SK-N-MC (cell line): ENCODE measurements at places on chromosomes 12 and 14.
A peak's percentile ranks its signal among the peaks of the same experiment; 100 is the strongest.

GRCh38 chr12:70721216-70721615 lies 84.0 kb upstream of the PTPRB start:
- no peak for DNase-seq

DNA sequence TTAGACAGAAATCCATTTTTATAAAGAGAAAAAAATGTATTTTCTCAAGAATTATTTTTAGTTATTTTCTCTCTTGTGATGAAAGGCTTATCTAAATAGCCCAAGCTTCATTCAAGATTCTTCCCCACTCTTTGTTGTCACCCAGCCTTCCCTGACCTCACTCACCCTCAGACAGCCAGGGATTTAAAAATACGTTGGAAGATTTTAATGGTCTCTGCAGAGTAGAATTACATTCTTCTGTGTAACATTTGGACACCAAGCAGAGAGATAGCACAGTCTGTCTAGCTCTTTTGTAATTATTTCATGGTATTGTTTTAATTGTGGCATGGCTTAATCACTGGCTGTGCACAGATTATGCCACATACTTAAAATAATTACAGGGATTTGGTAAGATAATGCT lies 130.3 kb downstream of the IGF1 start:
- no peak for DNase-seq

GRCh38 chr12:102992297-102992696 lies 34.8 kb downstream of the ASCL1 start:
- no peak for DNase-seq

DNA sequence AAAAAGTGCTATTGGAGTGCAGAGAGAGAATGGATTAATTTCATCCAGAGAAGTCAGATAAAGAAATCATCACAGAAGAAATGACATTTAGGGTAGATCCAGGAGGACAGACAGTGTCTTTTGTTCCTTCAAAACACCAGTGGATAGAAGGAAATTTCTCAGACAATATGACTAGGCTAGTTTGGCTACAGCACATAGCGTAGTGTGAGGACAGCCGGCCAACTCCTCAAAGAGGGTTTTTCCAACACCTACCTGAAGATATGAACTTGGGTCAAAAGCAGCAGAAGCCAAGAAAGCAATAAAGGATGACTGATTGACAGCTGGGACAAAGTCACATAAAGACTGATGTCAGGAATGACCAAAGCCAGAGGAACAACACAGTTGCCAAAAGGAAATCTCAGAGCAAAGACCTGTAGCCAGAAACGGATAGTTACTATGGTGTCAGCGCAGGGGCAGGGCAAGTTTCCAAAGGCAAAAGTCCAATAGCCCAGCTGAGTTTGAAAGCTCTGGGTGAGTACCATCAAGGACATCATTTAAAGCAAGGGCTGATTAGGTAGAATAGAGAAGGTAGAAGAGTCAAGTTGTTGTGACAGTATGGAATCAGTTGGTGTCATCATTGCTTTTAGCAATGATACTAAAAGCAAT lies 58.7 kb upstream of the PDE3A start:
- no peak for DNase-seq

GRCh38 chr14:74882103-74882920 lies 596 bp downstream of the DLST start:
- DNase-seq, result no peak

DNA sequence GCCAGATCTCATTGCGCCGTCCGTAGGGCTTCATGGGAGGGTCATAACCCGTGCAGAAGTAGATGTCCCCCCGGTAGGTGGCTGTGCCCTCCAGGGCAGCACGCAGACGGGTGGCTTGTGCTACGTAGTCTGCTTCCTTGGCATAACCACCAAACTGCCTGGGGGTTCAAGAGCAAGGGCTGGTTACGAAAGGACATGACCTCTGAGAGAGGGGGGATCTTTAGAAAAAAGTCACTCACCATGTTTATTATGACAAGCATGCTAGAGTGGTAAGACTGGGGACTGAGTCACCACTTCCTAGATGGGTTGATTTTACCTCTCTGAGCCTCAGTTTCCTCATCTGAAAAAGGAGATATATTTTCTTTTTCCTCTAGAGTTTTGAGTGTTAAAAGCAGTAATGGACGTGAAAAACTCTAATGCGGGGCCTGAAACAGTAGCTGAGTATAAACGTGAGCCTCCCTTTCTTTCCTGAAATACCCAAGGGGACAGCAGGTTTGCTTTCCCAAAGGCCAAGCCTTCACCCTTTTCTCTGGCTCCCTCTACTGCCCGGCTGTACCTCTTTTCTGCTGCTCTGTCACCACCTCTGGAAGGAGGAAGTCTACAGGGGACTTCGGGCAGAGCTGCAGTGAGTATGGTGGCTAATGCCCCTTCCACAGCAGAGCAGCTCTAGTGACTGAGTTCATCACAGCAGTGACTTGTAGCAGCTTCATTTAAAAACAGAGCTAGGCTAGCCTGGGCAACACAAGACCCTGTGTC lies 23.5 kb upstream of the GPRC5D start:
- DNase-seq, result no peak

DNA sequence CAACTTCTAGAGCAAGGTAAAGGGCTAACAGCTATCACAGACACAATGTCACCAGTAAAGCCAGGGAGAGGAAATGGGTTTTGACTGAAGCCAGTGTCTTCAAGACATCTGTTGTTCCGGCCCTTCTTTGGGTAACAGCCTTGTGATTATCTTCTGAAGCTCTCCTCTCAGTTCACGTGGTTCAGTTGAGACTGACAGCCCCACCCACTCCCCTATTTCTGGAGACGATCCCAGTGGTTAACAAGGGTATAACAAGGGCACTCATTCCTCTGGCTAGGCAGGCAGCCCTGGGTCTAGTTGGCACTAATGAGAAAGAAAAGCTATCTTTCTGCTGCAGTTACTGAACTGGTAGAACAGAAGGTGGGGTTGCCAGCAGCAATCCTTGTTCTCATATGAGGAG lies 6.9 kb downstream of the GNPTAB start:
- no peak for DNase-seq

- DNase-seq, result no peak
Measured at GRCh38 chr14:38669027-38669426, 413.1 kb upstream of the CLEC14A start.

DNA sequence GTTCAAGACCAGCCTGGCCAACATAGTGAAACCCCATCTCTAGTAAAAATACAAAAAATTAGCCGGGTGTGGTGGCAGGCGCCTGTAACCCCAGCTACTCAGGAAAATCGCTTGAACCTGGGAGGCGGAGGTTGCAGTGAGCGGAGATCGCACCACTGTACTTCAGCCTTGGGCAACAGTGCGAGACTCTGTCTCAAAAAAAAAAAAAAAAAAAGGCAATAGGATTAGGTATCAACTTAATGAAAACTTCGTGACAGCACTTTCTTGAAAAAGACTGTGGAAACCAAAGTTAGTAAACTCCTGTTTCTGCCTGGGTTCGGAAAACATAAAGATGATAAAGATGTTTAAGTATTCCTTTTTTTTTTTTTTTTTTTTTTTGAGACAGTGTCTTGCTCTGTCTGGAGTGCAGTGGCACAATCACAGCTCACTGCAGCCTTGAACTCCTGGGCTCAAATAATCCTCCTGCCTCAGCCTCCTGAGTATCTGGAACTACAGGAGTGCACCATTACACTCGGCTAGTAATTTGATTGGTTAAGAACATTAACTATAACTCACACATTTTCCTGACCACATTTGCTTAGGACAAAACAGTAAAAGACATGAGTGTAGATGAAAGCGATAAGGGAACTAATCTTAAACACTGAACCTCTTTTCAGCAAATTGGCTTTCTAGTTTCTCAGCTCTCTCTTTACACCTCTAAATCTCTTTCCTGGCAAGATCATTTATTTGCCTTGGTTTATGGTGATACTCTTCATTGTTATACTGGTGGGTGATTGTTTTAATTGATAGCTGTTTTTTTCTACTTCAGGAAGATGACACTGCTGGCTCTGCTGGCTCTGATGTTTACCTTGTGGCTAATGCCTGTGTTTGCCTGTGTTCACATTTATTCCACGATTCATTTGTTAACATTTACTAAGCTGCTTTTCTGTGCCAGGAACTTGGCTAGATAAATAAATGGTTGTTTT lies 15.8 kb downstream of the HIF1A start:
- no peak for DNase-seq

DNA sequence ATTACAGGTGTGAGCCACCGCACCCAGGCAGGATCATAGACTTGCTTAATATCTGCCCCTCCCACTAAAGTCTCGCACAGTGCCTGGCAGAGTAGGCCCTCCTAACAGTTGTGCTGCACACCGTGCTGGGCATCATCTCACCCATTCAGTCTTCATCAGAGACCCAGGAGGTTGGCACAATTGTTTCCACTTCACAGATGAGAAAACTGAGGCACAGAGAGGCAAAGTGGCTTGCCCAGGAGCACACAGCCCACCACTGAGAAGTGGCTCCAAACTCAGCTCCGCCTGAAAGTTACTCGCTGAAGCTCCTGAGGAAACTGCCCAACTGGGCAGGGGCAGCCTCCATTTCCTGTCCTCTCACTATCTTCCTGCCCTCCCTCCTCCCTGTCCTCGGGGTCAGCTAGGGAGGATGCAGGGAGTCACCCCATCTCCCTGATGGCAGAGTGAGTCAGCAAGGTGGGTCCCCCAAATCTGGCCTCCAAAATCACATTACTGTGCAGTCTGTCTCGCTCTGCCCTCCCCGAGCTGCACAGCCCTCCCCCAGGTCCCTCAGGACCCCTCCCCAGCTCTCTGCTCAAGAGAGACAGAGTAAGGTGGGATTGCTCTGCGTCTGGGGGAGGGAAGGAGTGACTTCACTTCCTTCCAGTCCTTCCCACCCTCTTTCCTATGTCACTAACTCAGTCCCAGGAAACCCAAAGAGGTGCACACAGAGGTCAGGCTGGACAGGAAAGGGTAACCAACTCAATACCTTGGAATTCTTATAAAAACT lies 5.7 kb downstream of the SLC8B1 start:
- no peak for DNase-seq

- peak; percentile 62 for DNase-seq
Measured at GRCh38 chr12:51941011-51941581, 10.4 kb upstream of the ACVR1B start.

GRCh38 chr12:47236109-47236714 lies 156.5 kb upstream of the AMIGO2 start:
- DNase-seq, result no peak

- DNase-seq, result no peak
Measured at GRCh38 chr12:89514751-89515150, 9.8 kb downstream of the GALNT4 start.

- peak; percentile 88 for DNase-seq
Measured at GRCh38 chr12:50400104-50400637, 514 bp upstream of the LARP4 start.

DNA sequence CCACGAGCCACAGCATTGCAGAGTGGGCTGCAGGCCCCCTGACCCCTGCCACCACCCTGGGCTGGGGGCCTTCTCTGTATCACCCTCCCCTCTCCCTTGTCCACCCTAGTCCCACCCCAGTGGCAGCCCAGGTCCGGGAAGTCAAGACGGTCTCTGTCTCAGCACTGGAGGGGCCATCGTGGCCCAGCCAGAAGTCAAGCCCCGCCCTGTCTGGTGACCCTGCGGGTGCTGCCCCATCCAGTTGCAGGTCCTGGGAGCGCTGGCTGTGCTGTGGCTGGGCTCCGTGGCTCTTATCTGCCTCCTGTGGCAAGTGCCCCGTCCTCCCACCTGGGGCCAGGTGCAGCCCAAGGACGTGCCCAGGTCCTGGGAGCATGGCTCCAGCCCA lies 2.7 kb downstream of the PLD4 start:
- no peak for DNase-seq

- DNase-seq, result no peak
Measured at GRCh38 chr14:54700717-54701116, 133.8 kb downstream of the SAMD4A start.

DNA sequence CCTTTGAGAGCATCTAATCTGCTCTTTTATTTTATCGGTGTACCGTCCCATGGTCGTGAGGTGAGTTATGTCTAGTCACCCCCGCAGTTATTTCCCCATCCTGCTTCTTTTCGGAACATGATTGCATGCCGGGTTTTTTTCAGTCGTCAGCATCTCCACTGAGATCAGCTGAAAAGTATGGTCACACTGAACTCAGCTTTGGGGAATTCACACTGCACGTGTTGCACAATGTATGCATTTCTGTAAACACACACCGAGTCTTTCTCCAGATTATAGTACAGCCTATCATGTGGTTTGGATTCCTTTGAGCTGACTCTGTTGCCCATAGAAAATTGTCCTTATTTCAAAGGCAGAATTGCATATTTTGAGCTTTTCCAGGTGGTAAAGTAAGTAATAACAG lies 24.6 kb downstream of the PLXNC1 start:
- no peak for DNase-seq

- peak; percentile 78 for DNase-seq
Measured at GRCh38 chr12:78028426-78028825, 197.7 kb downstream of the NAV3 start.

- DNase-seq, result no peak
Measured at GRCh38 chr14:49962621-49963020, 69.7 kb downstream of the ARF6 start.

GRCh38 chr14:95496111-95496681 lies 20.3 kb downstream of the SYNE3 start:
- DNase-seq, result no peak

GRCh38 chr12:69107541-69107940 lies 131.8 kb upstream of the CPSF6 start:
- no peak for DNase-seq

DNA sequence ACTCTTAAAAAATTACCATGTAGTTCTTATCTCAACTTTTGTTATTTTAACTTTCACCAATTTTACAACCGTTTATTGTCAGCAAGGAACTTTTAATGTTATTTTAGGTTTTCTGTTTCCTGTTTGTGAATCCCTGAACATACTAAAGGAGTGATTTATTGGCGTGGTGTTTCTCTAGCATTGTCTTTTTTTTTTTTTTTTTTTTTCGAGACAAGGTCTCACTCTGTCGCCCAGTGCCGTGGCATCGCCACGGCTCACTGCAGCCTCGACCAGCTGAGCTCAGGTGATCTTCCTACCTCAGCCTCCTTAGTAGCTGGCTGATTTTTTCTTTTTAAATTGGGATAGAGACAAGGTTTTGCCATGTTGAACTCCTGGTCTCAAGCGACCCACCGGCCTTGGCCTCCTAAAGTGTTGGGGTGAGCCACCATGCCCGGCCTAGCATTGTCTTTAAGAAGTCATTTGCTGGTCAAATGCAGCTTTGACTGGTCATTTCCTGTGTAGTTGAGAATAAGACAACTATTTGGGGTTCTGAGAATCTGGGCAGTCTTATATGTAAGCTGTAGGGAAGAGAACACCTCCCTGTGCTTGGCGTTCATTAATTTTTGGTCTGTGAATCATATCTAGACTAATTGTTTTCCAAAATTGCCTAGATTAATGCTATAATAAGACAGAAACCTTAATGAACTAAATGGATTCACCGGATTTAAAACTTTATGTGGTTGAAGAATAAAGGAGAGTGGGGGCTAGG lies 2.1 kb downstream of the WASHC4 start:
- no peak for DNase-seq

GRCh38 chr14:100536721-100537445 lies 50.3 kb downstream of the BEGAIN start:
- DNase-seq, result no peak

GRCh38 chr14:105065280-105066228 lies at the start of gene GPR132:
TSS of gene GPR132 (minus strand) at chr14:105065430. CDS start at chr14:105055420, 10,010 bp downstream.
- DNase-seq, result no peak

DNA sequence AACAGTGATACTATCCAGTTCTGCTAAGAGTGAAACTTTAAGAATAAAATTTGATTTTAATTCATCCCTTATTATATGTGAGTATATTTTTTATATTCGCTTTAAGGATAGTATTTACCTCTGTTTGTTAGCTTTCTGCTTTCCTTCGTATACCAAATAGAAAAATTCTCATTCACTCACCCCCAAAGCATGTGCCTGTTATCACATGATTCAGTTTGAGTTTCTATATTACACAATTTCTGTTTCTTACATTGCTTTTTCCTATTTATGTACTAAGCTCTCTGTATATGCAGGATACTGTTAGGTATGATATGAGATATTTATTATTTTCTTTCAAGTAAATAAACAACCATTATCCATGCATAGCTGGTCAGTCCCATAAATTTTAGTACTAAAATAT lies 275.2 kb downstream of the FBXL14 start:
- DNase-seq, result no peak
